Endothelial cell (in vitro differentiated cells): ENCODE measurements at places on chromosomes 1 and 21.
A peak's percentile ranks its signal among the peaks of the same experiment; 100 is the strongest.

DNA sequence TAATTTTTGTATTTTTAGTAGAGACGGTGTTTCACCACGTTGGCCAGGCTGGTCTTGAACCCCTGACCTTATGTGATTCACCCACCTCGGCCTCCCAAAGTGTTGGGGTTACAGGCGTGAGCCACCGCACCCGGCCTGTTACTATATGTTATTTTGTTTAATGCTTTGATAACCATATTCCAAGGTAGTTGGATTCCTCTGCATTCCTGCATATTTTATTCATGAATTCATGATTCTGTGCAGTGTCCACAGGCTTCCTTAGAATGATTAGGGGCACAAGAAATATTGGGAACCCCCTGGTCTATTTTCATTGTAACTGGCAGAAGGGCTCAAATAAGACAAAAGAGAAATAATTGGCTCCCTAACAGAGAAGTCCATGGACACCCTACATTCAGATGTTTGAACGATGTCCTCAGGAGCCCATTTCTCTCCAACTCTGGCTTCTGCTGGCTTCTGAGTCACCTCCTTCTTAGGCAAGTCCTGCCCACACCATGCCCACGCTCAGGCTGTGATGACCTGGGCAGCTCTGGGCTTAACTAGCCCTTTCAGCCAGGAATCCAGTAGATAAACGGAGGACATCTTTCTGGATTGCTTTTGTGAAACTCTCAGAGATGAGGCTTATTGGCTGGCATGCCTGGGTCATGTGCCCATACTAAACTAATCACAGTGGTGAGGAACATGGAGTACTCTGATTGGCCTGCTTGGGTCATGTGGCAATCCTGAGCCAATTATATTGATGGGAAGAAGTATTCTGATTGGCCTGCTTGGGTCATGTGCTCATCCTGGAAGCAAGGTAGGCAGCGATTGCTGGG, 32.6 kb downstream of the TNFRSF8 start:
- DNase-seq, result no peak

- DNase-seq, result no peak
Observed at GRCh38 chr1:230080822-230081221, 13.8 kb downstream of the GALNT2 start.

GRCh38 chr1:101247404-101248287, 10.8 kb downstream of the S1PR1 start:
- no peak for DNase-seq

- DNase-seq, result no peak
Observed at GRCh38 chr21:37932936-37933335, 16.7 kb upstream of the KCNJ6 start.

DNA sequence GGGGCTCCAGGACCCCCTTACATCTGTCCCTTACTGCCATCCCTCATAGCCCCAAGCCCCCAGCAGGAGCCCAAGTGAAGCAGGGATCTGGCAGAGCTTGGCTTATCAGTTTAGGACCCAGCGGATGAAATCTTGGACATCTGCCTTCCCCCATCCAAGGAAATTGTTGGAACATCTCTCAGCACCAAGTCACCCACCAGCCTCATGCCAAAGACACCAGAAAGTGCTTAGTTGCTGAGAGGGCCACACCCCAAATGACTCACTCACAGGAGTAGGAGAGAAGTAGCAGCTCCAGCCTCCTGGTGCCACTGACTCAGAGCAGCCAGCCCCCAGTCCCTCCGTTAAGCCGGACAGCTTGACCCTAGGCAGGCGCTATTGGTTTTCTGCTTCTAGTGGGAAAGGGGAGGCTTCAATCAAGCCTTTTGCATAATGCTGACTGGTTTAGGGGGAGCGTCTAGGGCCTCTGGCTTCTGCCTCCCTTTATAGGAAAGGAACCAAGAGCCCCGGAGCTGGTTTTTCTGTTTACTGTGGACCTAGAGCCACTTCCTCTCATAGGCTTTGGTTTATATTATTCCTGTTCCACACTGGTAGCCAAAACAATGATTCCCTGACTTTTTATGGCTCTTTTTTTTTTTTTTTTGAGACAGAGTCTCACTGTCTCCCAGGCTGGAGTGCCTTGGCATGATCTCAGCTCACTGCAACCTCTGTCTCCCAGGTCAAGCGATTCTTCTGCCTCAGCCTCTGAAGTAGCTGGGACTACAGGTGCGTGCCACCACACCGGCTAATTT, 114.2 kb upstream of the IPO9 start:
- no peak for DNase-seq

- no peak for DNase-seq
Observed at GRCh38 chr1:234979296-234980279, 149.0 kb downstream of the TOMM20 start.

DNA sequence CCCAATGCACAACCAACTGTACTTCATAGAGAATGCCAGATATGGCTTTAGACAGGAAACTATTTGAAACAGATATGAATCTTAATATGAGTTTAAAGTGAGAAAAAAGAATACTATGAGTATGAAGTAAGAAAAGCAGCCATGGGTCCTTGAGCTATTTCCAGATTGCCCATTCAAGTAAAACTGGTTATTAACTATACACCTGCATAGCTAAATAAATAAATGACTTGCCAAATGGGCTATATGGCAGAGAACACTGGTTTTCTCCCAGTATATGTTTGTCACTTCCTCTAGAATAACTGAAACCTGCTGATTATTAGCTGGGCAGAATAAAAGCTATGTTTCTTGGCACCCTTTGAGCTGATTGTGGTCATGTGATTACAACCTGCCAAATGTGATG, 17.0 kb upstream of the CD1C start:
- no peak for DNase-seq

DNA sequence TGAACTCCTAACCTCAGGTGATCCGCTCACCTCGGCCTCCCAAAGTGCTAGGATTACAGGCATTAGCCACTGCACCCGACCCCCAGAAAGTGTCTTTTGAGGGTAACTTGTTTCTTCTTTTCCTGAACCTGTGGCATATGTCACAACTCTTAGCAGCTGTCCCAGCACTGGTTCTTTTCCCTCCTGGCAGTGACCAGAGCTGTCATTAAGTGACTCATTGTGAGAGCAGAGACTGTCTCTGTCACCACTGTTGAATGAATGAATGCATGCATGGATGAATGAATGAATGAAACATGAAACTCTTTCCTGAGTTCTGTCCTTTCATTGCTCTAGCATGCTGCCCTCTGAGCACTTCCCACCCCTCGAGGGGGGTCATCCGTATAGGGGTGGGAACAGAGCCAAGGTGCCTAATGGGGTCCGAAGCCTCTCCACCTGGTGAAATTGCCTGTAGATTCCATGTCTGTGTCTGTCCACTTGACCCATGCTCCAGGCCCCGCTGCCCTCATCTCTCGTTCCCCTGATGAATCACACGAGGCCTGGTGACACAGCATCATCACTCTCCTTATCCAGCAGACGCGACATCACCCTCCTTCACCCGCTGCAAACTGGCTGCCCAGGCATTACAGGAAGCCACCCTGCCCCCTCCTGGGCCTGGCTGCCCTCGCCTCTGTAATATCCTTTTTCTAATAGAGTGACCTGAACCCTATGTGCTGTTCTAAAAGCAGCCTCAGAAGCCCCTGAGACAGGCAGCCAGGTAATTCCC, 75.0 kb downstream of the IGSF21 start:
- peak; percentile 45 for DNase-seq

DNA sequence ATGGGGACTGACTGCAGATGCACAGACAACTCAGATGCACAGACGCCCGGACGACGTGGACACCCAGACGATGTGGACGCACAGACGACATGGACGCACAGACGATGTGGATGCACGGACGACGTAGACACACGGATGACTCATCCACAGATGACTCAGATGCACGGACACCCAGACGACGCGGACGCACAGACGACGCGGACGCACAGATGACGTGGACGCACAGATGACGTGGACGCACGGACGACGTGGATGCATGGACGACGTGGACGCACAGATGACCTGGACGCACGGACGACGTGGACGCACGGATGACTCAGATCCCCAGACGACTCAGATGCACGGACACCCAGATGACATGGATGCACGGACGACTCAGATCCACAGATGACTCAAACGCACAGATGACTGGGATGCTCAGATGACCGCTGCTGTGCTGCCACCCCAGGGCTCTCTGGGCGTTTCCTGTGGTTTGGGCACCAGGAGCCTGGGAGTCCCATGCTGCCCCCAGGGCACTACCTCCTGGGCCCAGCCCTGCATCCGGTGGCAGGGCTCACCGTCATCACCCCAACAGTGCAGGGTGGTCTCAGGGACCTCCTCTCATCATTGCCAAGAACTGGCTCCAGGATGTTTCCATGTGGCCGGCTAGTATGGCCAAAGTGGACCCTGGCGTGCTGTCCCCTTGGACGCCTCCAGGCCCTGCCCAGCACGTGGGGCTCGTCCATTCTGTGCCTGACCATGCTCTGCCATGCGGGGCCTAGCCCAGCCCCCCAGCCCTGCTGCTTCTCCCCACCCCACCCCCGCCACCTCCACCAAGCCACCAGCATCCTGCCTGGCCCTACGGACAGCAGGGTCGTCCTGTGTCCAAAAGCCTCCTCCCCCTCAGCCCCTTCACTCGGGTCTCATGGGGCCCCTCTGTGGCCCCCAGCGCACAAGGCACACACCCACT, 14.0 kb downstream of the FAAP20 start:
- no peak for DNase-seq
